Aorta (tissue), 5 donors: ENCODE measurements at places on chromosomes 2 and 18.
A peak's percentile ranks its signal among the peaks of the same experiment; 100 is the strongest.

- no peak for DNase-seq
These were observed 294.3 kb upstream of the SLC8A1 start for GRCh38 chr2:40746191-40746590.

- DNase-seq = no peak
These were observed 112.7 kb upstream of the PTPRM start for GRCh38 chr18:7454429-7454828.

GRCh38 chr2:181900007-181900651 is 8.6 kb downstream of the ITPRID2 start:
- DNase-seq = no peak

DNA sequence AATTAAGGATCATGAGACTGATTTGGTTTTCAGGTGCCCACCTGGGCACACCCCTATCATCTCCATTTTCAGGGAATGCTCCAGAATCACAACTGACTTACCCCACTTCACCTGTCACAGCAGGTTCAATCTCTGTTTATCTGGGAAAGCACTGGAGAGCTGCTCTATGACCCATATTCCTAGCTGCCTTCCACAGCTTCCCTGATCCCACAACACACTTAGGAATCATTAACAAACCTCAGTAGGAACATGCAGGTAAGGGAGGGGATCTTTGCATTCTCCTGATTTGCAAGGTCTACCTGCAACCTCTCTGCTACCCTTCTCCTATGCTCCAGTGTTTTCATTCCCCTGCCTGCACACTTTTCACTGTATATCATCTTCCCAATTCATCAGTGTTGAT is 18.7 kb upstream of the FABP1 start:
- no peak for DNase-seq

DNA sequence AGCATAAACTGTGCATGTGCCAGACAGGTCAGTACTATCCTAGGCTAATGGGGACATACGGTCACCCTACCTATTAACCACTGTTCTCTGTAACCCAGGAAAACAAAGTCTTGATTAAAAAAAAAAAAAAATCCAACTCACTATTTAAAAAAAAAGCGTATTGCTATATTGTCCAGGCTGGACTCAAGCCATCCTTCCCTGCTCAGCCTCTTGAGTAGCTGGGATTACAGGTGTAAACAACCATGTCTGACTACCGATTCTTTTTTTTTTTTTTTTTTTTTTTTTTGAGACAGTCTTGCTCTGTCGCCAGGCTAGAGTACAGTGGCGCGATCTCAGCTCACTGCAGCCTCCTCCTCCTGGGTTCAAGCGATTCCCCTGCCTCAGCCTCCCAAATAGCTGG is 11.6 kb downstream of the ATAD2B start:
- DNase-seq = no peak

DNA sequence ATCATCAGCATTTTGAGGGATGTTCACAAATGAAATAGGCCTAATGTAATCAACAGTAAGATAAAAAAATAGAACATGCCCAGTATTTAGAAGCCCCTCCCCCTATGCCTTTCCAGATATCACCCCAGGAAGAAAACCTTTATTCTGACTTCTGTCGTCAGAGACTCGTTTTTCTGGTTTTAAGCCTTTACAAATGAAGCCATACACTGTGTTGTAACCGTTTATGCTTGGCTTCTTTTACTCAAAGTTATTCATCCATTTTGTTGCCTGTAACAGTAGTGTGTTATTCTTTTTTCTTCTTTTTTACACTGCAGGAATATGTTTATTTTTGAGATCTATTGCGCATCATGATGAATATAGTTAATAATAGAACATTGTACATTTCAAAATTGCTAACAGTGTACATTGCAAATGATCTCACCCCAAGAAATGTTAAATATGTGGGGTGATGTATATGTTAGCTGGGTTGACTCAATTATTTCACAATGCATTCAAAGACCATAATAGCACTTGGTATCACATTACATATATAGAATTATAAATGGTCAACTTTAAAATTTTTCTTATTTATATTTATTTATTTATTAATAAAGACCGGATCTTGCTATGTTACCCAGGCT is 28.1 kb upstream of the PNPT1 start:
- no peak for DNase-seq

- DNase-seq = no peak
These were observed 84.8 kb downstream of the OSBPL6 start for GRCh38 chr2:178279142-178279541.

GRCh38 chr2:169729274-169729605 is 4.4 kb upstream of the KLHL23 start:
- no peak for DNase-seq

DNA sequence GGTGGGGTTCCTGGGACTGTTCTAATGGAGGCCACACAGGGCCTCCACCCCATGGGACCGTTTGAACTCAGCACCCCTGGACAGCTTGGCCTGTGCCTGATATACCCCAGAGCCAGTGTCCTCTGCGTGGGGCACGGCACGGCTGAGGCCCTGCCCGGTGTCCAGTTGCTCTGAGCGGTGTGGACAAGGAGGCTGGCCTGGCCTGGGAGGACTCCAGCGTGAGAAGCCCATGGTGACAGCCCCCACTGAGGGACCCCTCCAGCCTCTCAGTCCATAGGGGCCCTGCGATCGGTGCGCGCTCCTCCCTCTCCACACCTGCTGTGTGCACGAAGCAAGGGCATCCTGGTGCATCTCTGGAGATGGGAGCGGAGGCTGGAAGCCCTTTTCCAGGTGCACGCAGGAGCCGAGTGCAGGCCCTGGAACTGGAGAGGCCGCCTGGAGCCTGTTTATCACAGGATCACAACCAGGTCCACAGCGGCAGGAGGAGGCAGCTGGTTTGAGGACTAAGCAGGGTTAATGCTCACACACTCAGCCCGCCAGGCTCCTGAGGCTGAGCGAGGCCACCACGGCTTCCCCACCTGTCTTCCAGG is 120.2 kb downstream of the PTGR3 start:
- no peak for DNase-seq

DNA sequence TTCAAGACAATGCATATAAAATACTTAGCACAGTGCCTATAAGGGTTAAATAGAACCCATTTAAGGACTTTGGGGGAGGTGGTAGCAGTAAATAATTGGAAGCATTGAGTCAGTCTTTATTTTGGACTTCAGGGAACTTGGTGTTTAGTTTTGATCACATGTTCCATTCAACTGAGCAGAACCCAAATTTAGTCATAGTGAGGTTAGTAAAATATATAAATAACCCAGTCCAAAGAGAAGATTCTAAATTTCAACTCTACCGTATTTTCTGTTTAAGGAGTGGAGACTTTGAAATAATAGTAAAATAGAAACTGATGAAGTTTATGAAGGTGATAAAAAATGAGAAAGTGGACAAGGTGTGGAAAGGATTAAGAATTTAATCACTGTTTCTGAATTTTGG is 19.7 kb downstream of the TWSG1 start:
- DNase-seq = no peak

- peak; percentile 56 for DNase-seq
These were observed 37.0 kb upstream of the TMEM18 start for GRCh38 chr2:714005-714741.

DNA sequence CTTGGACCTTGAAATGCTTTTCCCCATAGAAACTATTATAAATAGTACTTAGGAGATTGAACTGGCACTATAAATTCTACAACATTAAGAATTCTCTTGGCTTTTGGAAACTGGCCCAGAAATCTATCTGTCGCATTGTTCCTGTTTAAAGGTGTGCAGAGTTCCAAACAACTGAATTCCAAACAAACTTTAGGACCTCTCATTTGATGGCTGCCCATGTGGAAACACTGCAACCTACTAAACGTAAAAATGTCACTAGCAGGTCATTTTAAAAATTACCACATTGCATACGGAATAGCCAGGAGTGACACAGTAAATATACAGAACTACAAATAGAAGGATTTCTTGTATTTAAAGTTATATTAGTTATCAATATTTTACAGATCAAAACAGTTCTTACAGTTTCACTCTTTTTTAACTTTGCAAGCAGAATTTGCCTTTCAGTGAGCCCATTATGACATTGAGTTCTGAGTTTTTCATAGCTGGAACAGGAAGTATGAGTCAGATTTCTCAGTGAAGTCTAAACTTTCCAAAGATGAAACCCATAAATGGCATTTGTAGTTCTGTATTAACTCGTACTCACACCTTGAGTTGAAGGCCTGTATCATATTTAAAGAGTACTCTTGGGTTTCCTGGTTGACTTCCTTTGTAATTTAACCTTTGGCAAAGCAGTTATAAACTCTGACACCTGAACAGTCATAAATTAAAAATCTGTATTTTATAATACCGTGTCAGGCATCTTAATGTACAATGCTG is 142.3 kb upstream of the BOD1L2 start:
- no peak for DNase-seq

- DNase-seq = no peak
These were observed 45.6 kb downstream of the PDE1A start for GRCh38 chr2:182381225-182381624.

DNA sequence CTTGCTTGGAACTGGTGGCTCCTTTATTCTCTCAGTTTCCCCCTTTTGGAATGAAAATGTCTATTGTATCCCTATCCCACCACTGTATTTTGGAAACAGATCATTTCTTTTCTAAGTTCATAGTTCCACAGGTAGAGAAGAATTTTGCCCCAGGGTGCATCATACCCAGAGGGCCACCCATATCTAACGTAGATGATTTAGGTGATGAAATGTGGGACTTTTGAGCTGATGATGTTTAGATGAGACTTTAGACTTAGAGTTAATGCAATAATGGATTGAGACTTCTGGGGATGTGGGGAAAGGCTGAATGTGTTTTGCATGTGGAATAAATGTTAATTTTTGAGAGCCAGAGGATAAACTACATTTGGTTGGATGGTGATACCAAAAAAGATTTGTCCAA is 107.9 kb upstream of the CYP26B1 start:
- no peak for DNase-seq

DNA sequence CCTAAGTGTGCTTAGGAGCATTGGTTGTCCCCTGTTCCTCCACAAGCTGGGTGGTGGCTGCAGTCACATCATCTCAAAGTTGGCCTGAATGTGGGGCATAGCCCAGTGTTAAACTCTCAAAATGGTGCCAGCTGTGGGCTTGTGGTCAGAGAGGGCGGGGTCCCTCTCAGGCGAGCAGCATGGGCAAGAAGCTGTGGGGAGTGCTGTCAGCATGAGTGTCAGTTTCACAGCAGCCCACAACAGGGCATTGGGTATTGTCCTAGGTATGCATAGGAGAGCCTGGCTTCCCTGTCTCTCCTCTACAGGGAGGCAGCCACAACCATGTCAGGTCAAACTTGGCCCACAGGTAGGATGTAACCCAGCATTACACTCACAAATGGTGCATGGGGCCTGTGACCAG is 285.6 kb upstream of the THSD7B start:
- DNase-seq = no peak

DNA sequence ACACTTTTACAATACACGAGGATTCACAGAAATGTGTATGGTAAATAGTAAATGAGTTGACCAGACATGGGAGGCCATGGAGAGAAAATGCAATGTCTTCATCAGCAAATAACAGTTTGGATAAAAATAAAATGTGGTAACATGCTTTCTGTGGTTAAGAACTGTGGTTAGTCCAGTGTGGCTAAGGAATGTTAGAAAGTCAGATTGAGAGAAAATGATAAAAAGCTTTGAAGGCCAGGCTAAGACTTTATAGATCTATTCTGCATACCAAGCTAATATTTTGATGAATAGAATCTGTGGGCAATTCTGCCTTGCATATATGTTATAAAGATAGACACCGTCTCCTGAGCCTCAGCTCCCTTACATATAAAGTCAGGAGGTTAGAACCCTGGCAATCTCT is 215.9 kb downstream of the SOX11 start:
- no peak for DNase-seq

GRCh38 chr2:39549000-39549399 is 111.9 kb upstream of the MAP4K3 start:
- no peak for DNase-seq

- no peak for DNase-seq
These were observed 104.3 kb upstream of the RAB12 start for GRCh38 chr18:8504880-8505435.

- no peak for DNase-seq
These were observed 665.4 kb downstream of the BCL11A start for GRCh38 chr2:59888015-59888414.

DNA sequence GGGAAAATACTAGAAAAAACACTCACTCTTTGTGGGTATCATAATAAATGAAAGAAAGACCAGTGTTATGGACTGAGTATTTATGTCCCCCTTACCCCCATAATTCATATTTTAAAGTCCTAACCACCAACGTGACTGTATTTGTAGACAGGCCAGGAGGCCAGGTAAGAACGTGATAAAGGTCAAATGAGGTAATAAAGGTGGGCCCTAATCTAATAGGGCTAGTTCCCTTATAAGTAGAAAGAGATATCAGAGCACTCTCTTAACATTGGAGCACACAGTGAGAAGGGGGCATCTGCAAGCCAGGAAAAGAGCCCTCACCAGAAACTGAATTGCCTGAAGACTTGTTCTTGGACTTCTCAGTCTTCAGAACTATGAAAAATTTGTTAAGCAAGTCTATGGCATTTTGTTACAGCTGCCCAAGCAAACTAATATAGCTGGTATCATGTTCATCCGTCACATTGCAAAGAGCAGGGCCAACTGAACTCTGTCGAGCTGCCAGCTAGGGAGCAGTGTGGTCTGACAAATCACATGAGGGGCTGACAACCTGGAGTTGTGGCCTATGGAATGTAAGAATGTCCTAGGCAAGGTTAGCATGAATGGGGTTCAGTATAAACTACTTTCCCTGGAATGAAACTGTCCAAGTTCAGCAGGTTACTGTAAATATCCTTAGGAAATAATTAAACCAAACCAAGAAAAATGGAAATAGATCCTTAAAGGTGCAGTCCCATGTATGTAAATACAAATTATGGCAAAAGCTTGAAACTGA is 280.9 kb downstream of the ZNF385B start:
- no peak for DNase-seq
